NCI-H1436 treated with DMSO at 0.1 percent for 48 hours (cell line): ENCODE measurements at places on chromosomes 12 and 14.

DNA sequence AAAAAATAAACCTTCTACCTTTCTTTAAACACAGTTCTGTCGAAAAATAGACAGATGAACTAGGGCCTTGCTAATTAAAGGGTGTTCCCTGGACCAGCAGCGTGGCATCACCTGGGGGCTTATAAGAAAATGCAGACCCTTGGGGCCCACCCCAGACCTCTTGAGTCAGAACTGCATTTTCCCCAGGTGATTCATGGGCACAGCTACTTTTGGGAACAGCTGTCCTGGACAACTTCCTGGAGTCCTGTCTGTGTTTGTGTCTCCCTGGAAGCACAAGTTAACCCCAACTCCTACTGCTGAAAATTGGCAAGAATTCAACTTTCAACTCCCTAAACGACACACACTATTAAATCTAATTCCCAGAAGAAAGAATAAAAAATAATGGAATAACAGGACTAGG, 17.8 kb downstream of the FBLN5 start:
- DNase-seq, result no peak

- no peak for DNase-seq
Observed at GRCh38 chr12:82893896-82894295, 207.2 kb downstream of the TMTC2 start.

GRCh38 chr12:47864646-47865235, 40.1 kb downstream of the VDR start:
- DNase-seq, result no peak

- no peak for DNase-seq
Observed at GRCh38 chr12:47736877-47737676, 11.8 kb upstream of the ENDOU start.

DNA sequence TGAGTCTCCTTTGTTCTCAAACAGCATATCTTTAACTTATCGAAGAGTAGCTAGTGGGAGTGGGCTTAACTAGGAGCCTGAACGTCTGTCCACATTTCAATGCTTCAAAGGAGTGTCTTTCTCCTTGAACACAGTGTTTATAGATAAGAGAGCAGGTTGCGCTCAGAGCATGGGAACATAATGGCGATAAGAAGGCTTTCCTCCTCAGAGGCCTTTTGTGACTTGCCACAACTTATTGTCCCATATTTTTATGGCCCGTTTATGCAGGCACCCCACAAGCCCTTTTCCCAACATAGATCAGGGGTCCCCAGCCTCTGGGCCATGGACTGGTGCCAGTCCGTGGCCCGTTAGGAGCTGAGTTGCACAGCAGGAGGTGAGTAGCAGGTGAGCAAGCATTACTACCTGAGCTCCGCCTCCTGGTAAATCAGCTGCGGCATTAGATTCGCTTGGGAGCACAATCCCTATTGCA, 2.6 kb upstream of the DDX47 start:
- DNase-seq, result no peak

DNA sequence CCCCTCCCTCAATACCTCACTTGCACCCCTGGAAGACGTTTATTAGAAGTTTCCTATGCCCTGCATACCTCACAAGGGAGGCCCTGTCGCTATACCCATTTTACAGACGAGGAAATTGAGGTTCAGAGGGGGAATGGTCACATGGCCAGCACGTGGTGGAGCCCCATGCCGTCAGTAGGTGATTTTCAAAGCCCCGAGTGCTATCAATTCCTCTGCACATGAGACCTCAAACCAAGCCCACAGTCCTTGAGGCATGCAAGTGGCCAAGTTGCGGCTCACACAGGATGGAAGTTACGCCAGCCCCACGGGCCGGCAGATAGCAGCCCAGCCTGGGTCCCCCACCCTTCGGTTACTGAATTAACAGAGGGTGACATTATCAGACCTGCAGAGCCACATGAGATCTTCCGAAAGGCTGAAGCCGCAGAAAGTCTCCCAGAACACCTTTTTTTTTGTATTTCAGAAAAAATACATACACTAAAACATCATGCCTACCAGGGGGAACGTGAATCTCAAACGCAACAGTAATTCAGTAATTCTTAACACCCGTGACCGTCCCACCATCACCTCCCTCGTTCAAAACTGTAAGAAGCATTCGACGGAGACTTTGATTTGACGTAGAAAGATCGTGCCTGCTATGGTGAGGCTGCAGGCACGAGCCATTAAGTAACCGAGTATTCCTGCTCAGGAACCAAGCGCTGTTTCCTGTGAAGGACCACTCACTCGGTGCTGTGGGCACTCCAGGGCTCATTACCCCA, 129.0 kb downstream of the RFLNA start:
- DNase-seq, result no peak

DNA sequence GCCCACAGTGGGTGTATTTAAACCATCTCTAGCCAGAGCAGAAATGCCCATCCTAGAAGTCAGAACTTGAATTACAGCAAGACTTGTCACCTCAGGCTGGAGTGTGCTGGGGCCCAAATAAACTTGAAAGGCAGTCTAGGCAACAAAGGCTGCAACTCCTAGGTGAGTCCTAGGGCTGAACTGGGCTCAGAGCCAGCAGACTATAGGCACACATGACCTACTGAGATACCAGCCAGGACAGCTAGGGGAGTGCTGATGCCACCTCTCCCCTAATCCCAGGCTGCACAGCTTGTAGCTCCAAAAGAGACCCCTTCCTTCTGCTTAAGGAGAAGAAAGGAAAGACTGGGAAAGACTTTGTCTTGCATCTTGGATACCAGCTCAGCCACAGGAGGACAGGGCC, 106.0 kb downstream of the TXNDC16 start:
- DNase-seq, result no peak

DNA sequence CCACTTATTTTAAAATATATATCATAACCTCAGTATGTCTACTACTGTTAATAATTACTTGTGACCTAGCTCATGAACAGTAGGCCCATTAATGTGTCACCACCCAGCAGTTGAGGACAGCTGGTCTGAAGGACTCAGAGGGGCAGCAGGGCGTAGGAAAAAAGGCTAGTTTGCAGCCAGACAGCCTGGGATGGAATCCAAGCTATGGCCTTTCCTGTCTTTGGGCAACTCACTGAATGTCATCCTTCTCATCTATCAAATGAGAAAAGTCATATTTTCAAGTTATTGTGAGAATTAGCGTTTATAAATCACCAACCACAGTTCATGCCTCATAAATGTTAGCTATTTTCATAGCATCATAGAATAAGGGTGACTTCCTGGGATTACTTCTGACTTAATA, 12.3 kb downstream of the DENND5B start:
- no peak for DNase-seq

- DNase-seq, result no peak
Observed at GRCh38 chr14:88852632-88853031, 28.2 kb downstream of the TTC8 start.

DNA sequence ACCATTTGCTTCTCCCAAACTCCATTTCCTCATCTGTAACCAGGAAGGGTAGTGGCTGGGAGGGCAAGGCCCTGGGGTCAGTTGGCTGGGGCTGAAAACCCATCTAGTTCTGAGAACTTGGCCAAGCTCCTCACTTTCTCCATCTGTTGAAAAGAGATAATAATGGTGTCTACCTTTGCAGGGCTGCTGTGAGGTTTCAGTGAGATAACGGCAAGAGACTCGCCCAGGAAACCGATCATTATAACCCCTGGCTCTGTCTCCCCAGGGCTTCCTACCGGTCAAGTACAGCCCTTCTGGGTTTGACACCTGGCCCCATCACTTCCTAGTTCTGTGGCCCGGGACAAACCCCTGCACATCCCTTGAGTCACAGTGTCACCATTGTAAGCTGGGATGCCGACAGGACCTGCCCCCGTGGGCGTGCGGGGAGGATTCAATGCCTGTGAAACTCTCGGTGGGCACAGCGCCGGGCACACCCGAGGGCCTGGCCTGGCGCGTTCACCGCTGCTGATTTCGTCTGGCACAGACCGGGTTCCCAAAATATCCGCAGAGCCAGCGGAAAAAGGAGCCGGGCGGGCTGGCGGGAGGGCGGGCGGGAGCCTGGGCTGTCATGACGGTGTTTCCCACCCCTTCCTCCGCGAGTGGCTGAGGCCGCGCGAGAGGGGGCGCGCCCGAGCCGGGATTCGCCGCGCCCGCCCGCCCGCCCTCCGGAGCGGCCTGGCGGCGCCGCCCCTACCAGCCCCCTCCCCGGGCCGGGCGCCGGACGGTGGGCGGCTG, 4.4 kb downstream of the KMT5A start:
- no peak for DNase-seq

DNA sequence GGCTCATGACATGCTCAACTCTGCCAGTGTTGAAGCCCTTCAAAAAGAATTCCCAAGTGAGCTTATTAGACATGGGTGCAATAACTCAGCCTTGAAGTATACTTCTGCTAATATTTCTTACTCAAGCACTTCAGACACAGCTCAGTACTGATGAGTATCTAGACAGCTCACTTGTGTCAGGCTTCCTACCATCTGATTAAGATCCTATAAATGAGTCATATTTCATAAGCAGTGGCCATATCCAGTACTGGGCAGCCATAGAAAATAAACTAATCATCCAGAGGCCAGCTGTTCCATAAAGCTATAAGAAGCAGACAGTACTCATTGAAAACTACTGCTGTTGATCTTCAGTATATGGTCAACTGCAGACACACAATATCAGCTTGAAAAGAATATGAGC, 12.9 kb downstream of the FSCB start:
- no peak for DNase-seq

GRCh38 chr12:69623970-69624369, 13.3 kb upstream of the LRRC10 start:
- no peak for DNase-seq

GRCh38 chr14:56153267-56153666, 35.1 kb downstream of the PELI2 start:
- no peak for DNase-seq

GRCh38 chr14:57057803-57058202, 210.9 kb downstream of the EXOC5 start:
- DNase-seq, result no peak

GRCh38 chr14:32403688-32404087, 74.6 kb downstream of the AKAP6 start:
- no peak for DNase-seq

DNA sequence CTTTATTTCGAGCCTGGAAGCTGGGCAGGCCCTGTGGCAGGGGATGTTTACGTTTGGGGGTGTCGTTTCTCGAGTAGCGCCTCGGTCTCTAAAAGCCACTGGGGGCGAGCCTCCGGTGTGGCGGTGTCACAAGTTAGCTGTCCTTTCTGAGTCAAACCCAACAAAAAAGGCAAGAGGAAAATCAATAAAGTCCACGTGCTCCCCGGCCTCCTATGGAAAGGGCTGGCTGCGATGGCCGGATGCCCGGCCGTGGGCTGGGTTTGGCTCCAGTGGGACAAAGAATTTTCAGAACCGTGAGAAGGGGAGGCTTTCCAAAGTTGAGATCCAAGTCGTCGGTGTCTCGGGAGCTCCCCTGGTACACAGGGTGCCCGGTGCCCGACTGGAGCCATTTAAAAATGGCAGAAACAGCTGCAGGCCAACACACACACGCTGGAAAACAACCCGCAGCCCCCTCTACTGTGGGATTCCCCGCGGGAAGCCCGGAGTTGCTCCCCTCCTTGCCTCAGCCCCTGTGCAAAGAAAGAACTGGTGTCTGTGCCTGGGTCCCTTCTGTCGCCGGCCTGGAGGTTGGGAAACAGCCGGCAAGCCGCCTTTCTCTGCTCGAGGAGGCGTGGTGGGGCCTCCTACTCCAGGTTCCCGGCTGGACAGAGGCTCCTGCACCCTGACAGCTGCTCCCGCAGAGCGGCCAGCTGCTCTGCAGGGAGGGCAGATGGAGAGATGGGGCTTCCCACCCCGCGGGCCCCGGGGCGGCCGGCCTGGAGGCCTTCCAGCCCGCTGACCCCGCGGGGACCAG, 1.9 kb downstream of the BCL7A start:
- DNase-seq, result no peak

DNA sequence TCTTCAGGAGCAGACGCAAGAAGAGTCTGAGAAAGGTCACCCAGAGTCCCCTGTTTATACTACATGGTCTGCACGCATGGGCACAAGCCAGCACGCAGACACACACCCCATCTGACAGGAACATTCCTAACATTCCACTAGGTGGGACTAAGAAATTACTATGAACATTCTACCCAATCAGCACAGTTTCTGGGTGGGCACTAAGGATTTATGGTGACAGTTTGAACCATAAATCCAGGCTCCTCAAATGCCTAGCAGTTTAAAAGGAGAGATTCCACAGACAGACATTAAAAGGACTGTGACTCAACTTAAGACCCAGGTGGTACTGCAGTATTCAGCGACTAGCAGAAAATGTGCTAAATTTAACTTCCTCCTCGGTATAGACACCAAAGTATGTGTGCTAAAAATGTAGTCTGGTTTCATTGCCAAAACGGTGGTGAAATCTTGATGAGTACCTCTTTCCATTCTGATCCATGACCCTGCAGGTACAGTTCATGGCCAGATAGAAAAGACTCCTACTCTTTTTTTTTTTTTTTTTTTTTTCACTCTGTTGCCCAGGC, 16.2 kb downstream of the ABHD4 start:
- DNase-seq, result no peak

DNA sequence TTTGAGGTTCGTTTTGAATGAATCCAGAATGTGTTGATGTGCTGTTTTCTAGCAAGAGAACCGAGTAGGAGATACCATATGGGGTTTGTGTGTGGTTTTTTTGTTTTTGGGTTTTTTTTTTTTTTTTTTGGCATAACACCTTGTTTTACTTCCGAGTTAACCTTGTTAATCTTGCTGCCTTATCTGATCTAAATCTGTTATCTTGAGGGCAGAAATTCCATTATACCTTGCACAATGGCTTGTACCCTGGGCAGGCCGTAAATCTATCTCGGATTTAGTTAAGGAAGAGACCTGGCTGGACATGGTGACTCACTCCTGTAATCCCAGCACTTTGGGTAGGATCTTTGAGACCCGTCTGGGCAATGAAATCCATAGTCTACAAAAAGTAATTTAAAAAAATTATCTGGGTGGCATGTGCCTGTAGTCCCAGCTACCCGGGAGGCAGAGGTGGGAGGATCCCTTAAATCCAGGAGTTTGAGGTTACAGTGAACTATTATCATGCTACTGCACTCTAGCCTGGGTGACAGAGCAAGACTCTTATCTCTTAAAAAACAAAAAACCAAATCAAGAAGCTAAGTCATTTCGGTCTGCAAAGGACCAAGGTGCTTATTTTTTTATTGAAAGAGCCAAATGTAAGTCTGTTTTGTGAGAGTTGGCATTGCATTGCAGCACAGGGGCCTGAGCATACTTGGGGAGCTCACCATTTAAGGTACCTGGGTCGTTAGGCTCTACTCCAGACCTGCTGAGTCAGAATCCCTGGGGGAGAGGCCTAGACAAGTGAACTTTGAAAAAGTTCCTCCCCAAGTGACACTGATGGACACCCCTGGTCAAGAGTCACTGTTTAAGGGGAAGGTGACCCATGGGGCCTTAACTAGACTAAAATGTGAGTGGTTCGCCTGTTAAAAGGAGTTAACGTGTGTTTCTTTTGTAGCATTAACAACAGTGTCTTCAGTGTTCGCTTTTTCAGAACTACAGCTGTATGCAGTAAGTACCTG, 6.7 kb downstream of the DLST start:
- no peak for DNase-seq

DNA sequence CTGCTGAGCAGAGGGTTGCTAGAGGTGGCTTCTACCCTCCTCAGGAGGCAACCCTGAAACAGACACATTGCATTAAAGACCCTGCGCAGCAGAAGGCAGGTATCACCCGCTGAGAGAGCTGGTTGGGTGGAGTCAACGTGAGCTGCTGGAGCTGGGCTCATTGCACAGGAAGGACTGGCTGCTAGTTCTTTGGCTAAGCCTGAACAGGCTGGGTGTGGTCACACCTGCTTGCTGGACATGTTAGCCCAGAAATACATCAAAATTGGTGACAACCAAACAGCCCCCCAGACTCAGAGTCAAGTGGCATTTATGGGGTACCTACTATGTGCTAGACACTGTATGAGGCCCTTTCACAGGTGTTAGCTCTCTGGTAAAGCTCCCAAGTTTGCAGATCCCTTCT, 33.8 kb upstream of the IRF2BPL start:
- DNase-seq, result no peak

- no peak for DNase-seq
Observed at GRCh38 chr12:86376052-86376451, 119.9 kb upstream of the MGAT4C start.
